Kasumi-1 (cell line): ENCODE measurements at places on chromosomes 12 and 14.

DNA sequence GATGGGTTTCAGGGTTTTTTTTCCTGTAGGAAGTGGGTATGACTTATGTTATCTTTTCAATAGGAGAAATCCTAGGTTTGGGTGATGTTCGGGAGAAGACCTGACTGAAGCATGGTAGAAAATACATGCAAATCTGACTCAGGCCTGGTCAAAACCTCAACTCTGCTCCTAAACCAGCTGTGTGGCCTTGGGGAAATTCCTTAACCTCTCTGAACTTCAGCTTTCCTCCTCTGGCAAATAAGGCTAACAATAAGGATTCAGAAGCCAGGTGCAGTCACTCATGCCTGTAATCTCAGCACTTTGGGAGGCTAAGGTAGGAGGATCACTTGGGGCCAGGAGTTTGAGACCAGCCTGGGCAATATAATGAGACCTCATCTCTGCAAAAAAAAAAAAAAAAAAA is 148.5 kb downstream of the PHETA1 start:
- no peak for DNase-seq

DNA sequence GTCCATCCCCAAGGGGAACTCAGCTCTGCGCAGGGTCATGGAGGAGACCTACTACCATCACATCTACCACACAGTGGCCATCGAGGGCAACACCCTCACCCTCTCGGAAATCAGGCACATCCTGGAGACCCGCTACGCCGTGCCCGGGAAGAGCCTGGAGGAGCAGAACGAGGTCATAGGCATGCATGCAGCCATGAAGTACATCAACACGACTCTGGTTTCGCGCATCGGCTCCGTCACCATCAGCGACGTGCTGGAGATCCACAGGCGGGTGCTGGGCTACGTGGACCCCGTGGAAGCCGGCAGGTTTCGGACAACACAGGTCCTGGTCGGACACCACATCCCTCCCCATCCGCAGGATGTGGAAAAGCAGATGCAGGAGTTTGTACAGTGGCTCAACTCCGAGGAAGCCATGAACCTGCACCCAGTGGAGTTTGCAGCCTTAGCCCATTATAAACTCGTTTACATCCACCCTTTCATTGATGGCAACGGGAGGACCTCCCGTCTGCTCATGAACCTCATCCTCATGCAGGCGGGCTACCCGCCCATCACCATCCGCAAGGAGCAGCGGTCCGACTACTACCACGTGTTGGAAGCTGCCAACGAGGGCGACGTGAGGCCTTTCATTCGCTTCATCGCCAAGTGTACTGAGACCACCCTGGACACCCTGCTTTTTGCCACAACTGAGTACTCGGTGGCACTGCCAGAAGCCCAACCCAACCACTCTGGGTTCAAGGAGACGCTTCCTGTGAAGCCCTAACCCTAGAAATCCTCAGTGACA is 3.8 kb downstream of the FICD start:
- no peak for DNase-seq

DNA sequence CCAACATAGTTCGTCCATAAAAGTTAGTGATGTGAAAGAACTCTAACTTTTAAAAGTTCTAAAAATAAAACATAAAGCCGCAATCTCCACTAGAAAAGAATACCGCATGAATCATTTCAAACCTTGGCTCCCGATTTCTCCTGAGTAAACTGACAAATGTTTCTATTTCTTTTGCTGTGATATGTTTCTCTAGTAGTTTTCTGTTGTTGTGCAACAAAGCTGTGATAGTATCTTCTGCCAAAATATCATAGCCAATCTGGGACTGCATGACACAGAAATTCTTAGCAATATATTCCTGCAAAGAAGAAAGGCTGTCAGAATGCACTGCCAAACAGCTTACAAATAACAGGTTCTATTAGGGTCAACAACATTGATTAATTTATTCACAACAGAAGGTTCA is 174.0 kb downstream of the ITPR2 start:
- DNase-seq = no peak

- no peak for DNase-seq
These were observed 51.4 kb downstream of the PLEKHG7 start for GRCh38 chr12:92753976-92754885.

GRCh38 chr12:3279832-3280231 is 202.7 kb downstream of the TSPAN9 start:
- no peak for DNase-seq

GRCh38 chr14:60311417-60311816 is 62.4 kb downstream of the PPM1A start:
- DNase-seq = no peak

DNA sequence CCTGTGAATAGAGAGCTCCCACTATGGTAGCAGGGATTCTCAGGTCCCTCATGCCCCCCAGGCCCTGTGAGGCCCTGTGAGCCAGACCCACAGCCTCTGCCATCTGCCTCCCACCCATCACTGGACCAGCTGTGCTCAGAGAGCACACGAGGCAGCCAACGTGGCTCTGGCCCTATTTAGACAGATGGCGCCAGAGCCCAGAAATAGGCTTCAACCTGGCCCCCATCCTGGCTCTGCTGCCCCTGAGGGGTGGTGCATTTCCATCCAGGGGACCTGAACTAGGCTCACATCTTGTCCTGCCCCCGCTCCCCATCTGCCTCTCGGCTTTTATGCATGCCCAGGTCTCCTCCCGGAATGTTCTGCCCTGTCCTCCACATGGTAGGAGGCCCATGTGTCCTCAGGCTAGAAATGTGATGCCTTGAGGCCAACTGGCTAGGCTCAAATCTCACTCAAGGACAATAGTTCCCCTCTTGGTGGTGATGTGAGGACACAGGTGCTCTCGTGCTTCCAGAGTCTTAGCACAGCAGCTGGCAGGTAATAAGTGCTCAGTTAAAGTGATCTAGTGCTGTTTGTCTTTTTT is 18.9 kb downstream of the TMEM63C start:
- no peak for DNase-seq
